ENCODE measurements at places on chromosomes 4 and X. TPM values are rescaled to one million over a fixed set of nuclear protein-coding genes. Genes with fewer than 3 reads are reported as not detected.

SULT1B1 gene
- total RNA-seq, result 0.02 TPM

NLRP2B gene
- not detected for total RNA-seq

DMRTC1 gene
- 0.17 TPM for total RNA-seq

GIMD1 gene
- total RNA-seq, result not detected

GPC3 gene
- 0.13 TPM for total RNA-seq

PPARGC1A gene
- total RNA-seq, result 0.12 TPM

TCEAL9 gene
- total RNA-seq, result 103 TPM

TGIF2LX gene
- not detected for total RNA-seq

RHOXF1 gene
- total RNA-seq, result not detected

RNF175 gene
- not detected for total RNA-seq

TKTL2 gene
- not detected for total RNA-seq

RASGEF1B gene
- not detected for total RNA-seq

USP17L21 gene
- not detected for total RNA-seq

IGSF1 gene
- total RNA-seq, result 0.32 TPM

TDO2 gene
- total RNA-seq, result 0.56 TPM

TMPRSS11D gene
- total RNA-seq, result not detected

SUPT20HL1 gene
- not detected for total RNA-seq
